ENCODE measurements at places on chromosomes 7 and 10. TPM values are rescaled to one million over a fixed set of nuclear protein-coding genes. Genes with fewer than 3 reads are reported as not detected.

OR6V1 gene
- not detected for total RNA-seq

TAS2R41 gene
- not detected for total RNA-seq

SPDYE8 gene
- total RNA-seq = not detected

ARHGAP22 gene
- total RNA-seq = 21.3 TPM

POU6F2 gene
- total RNA-seq = under 0.01 TPM

CHAT gene
- not detected for total RNA-seq

RASSF4 gene
- 11.4 TPM for total RNA-seq

CALML5 gene
- not detected for total RNA-seq

AMPH gene
- 3.6 TPM for total RNA-seq

ZEB1 gene
- 172 TPM for total RNA-seq

MCM10 gene
- 0.83 TPM for total RNA-seq

UNC5B gene
- 36.0 TPM for total RNA-seq

FAM13C gene
- total RNA-seq = 3.9 TPM

TBX20 gene
- total RNA-seq = not detected

PDE6C gene
- not detected for total RNA-seq

DENND2A gene
- total RNA-seq = 39.0 TPM

CNPY1 gene
- total RNA-seq = not detected

SPDYE5 gene
- not detected for total RNA-seq

GNGT1 gene
- total RNA-seq = not detected

CAV1 gene
- total RNA-seq = 174 TPM

HEPACAM2 gene
- total RNA-seq = under 0.01 TPM

PRR15 gene
- total RNA-seq = not detected

FAM200A gene
- 8.2 TPM for total RNA-seq

AKR1E2 gene
- total RNA-seq = 11.7 TPM

TRIM50 gene
- total RNA-seq = not detected

VWDE gene
- under 0.01 TPM for total RNA-seq

Measured in fibroblast of lung (primary cell).